ENCODE measurements at places on chromosomes 13 and 19.

- no peak for DNase-seq
Measured at GRCh38 chr13:112674412-112675365, 15.1 kb upstream of the ATP11A start.

DNA sequence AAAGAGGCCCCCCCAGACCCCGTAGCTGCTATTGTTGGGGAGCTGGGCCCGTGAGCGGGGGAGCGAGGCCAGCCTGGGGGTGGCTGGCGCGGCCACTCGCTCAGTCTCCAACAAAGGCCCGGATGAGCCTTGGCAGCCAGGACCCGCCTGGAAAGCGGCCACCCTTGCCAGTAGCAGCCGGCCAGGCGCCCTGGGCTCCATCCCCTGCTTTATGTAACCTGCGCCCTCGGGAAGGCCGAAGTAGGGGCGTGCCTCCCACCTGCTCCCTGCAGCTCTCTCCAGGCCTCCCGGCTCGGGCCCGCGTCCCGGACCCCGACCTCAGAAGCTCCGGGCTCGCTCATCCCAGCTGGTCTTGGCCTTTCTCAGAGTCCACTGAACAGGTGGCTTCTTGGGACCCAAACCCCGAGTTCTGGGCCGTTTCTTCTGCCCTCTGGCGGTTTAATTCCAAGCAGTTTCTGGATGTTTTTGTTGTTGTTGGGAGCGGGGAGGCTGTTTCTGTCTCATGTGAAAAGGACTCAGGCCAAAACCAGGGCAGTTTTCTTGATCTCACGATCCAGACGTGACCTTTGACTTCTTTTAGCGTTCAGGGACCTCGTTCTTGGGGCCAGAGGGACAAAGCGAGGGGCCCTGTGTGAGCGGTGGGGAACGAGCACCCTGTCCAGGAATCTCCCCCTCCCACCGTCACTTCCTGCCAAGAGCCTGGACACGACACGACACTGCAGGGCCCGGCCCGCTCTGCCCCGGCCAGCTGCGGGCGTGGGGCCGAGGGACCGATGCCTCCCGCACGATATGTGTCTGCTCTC, 1.2 kb downstream of the CDC34 start:
- peak; percentile 57 for DNase-seq

DNA sequence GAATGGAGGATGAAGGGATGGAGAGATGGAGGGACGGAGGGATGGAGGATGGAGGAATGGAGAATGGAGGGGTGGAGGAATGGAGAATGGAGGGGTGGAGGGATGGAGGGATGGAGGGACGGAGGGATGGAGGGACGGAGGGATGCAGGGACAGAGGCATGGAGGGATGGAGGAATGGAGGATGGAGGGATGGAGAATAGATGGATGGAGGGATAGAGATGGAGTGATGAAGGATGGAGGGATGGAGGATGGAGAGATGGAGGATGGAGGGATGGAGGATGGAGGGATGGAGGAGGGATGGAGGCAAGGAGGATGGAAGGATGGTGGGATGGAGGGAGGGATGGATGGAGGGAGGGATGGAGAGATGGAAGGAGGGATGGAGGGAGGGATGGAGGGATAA, 22.1 kb downstream of the PIP5K1C start:
- no peak for DNase-seq

- DNase-seq: peak; percentile 63
Measured at GRCh38 chr19:35935911-35936737, at the start of gene LRFN3. Gene LRFN3, plus strand, starts transcription at chr19:35936374. Its CDS starts 3,052 bp downstream, at chr19:35939426.

- peak; percentile 46 for DNase-seq
Measured at GRCh38 chr13:78700121-78700910, 41.4 kb upstream of the OBI1 start.
